Stimulated activated CD8-positive, alpha-beta memory T cell treated with anti-CD3 and anti-CD28 coated beads, Interleukin-2, amount 100 ng/mL, for 1 hour (primary cell): ENCODE measurements at places on chromosomes 12 and 14.

- DNase-seq = no peak
These were observed 18.2 kb downstream of the PDZRN4 start for GRCh38 chr12:41206298-41206697.

DNA sequence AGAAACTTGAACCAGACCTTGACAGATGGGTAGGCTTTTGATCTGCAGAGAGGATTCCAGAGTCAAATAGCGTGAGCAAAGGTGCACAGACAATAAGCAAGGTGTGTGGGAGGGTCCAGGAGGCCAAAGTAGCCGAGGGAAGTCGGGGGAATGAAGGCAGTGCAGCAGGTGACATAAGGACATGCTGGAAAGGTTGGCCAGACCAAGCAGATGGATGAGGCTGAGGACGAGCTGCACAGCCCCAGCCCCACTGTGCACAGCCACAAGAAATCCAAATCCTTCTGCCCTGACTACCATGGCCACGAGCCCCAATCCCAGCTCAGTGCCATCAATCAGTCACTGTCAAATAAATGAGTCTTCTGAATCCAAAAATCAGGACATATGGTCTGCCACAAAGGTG, 5.4 kb downstream of the TTC7B start:
- no peak for DNase-seq

DNA sequence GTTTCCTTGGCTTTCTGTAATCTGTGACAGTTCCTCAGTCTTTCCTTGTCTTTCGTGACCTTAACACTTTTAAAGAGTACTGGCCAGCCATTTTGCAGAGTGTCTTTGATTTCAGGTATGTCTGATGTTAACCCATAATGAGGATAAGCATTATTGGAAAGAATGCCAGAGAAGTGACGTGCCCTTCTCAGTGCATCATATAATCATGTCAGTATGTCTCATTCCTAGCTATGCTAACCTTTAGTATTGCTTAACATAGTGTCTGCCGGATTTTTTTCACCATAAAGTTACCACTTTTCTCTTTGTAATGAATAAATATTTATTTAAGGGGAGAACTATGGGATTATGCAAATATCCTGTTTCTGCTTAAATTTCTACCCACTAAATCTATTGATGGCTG, 28.5 kb downstream of the RERG start:
- DNase-seq = no peak

- DNase-seq = no peak
These were observed 21.0 kb upstream of the HMGA2 start for GRCh38 chr12:65803251-65803650.

DNA sequence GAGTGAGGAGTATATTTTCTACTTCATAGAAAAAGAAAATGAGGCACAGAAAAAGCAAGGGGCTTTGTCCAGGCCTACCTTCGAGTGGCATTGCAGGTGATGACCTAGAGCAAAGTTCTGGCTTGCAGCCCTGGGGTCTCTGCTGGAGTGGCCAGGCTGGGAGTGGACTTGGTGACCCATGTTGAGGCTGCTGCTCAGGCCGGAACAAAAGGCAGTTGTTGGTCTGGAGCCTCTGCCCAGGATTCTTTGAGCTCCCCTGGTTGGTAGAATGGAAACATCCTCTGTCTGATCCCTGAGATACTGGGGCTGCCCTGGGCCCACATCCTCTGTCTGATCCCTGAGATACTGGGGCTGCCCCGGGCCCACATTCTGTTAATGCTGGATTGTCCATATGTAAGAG, 86.1 kb downstream of the ADCK1 start:
- no peak for DNase-seq

DNA sequence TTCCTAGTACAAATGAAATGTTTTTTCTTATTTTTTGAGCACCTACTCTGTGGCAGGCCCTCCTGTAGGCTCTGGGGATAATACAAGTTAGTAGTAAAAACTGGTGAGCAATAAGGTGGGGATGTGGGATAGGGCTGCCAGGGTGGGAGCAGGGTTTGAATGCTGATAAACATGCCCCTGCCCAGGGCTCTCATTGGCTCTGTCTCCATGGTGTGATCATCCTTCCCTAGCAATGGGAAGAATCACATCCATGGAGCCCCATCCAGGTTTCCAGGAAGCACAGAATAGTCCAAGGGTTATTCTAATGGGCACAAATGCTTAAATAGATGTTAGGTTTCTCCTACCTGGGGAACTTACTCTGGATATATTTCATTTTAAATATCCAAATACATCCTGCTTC, 45.5 kb downstream of the GIT2 start:
- no peak for DNase-seq

DNA sequence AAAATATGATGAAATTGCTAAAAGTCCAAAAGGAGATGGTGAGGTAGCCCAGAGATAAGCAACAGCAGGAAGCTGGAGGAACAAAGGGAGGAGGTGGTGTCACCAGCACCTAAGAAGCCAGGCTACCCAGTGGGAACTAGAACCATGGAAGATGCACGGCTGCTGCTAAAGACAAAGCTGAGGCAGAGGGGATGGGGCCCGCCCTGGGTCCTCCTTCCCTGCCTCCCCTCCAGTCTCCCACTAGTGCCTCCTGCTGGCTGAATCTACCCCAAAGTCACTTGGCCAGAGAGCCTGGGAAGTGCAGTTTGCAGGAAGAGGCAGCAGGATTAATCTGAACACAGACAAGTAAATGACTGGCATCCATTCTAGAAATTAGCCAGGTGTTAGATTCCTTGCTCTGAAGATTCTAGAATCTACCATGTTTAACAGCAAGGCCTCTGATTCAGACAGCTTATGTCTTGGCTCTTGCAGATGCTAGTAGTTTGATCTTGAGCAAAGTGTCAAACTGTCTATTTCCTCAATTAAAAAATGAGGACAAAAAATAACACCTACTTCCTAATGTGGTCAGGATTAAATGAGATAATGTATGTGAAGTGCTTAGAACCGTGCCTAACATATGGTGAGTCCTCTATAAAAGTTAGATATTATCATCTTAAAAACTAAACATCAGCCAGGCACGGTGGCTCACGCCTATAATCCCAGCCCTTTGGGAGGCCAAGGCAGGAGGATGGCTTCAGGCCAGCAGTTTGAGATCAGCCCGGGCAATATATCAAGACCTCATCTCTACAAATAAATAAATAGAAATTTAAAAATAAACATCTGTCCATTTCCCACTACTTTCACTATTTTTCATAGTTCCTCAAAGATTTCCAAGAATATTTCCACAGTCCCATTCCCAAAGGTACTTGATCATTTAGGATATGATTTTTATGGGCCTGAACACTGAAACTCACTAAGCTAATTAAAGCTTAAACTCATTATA, 5.8 kb upstream of the LRP10 start:
- no peak for DNase-seq

DNA sequence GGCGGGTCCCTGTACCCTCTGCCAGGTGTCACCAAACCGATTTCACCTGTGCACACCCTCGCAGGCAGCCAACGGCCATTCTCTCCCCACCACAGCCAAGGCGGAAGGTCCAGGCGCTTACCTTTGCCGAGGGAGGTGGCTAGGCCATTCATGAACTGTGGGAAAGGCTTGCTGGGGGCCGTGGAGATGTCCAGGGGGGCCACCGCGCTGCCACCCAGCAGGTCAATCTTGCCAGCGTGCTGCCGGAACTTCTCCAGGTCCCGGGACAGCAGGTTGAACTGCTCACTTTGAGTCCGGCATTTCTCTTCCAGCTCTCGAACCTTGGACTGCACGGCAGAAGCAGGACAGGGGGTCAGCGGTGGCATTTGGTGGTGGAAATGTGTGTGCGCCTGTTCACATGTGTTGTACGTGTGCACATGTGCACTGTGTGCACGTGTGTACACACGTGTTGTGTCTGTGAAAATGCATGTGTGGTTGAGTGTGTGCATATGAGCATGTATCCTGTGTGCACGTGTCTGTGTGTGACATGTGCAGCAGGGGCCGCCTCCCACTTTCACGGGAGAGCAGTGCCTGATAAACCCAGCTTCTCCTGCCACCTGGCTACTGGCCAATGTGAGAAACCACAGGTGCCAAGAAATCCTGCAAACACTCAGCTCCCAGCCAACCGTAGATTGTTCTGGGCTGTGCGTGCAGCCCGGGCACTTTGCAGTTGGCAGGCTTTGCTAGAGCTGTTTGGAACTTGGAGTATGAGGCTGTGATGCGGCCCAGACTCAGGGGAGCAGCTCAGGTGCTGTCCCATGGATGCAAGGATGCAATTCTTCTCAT, 118.9 kb downstream of the PIWIL1 start:
- DNase-seq = no peak

- DNase-seq = no peak
These were observed 18.6 kb upstream of the EIF5 start for GRCh38 chr14:103315351-103315911.

- DNase-seq = no peak
These were observed 630 bp downstream of the FOS start for GRCh38 chr14:75279153-75279762.

DNA sequence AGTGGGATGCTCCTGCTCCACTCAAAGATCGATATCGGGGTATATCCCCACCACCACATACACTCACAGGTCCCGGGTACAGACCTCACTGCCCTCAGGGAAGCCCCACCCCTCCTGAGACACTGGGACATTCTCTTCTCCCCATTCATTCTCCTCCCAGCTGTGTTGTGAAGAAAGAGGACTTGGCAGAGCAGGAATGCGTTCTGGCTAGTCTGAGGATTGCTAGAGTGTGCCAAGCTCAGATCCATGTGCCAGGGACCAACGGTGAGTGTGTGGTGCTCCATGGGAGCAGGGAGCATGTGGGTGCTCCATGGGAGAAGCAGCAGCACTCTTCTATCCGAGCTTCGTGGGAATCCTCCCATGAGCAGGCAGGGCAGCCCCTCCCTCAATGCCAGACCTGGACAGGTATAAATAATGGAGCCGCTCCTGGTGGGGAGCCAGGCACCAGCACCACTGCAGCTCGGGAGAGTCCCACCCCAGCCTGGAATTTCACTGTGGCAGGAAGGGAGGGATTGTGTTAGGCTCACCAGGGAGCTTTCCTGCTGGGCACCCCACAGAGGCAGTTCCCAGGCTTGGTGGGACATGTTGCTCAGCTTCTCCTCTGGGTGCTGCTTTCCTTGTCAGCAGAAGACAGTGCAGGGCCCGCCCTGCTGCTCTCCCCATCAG, 2.3 kb upstream of the KRT5 start:
- DNase-seq = no peak

GRCh38 chr12:54625598-54625997, 9.1 kb downstream of the LACRT start:
- DNase-seq = no peak

DNA sequence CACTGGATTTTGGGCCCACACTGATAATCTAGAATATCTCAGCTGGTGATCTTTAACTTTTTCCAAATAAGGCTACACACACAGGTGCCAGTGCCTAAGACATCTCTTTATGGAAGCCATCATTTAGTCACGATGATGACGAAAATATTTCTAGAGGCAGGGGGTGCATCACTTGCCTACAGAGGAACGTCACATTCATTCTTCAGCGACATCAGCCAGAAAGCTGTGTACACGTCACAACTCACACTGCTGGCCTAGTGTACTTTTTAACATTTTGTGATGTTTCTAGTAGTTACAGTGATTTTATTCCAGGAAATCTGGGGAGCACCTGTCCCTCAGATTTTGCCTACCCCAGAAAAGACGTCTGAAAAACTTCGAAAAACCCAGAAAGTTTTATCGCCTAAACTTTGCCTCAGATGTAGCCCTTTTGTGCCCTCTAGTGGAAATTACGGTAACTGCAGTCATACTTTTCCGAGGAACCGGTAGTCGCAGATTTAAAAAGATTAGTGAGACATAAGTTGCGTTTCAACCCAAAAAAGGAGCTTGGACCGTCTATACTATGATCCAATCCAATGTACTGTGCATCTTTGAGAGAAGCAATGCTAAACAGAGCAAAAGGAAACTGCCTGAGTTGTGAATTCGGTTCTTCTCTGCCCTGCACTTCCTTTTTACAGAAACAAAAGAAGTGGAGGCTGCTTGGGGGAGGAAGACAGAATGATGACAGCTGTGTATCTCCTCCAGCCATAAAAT, 64.3 kb upstream of the STON2 start:
- DNase-seq = no peak

DNA sequence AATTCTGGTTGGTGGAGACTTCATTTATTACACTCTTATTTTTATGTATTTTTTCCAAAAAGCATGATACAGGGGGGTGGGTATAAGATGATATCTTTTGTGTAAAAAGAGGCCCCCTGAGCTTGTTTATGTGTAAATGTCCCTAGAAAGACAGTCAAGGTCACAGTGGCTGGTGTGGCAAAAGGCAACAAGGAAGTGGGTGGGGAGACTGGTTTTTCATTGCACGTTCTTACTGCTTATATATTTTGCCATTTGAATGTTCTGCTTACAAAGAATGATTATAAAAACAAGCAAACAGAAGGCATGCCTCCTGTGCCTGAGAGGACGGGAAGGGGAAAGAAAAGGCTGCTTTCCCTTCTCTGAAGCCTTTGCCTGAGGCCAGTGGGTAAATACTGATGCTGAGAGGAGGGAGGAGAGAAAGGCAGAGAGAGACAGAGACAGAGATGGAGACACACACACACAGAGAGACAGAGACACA, 24.1 kb upstream of the ADIPOR2 start:
- no peak for DNase-seq

DNA sequence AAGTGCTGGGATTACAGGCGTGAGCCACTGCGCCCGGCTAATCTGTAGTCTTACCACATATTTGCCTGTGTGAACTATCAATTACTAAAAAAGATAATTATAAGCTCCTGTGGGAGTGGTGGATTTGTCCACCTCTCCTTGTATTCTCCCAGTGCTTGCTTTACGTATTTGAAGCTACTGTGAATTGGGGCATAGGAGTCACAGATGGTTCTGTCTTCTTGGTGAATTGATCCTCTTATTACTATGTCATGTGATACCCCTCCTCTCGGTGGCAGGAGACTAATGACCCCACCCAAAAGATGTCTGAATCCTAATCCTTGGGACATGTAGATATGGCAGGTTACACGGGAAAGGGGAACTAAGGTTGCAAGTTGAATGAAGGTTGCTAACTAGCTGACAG, 11.8 kb downstream of the GPR132 start:
- DNase-seq = no peak

- DNase-seq = no peak
These were observed 31.2 kb downstream of the NUAK1 start for GRCh38 chr12:106107566-106107965.

DNA sequence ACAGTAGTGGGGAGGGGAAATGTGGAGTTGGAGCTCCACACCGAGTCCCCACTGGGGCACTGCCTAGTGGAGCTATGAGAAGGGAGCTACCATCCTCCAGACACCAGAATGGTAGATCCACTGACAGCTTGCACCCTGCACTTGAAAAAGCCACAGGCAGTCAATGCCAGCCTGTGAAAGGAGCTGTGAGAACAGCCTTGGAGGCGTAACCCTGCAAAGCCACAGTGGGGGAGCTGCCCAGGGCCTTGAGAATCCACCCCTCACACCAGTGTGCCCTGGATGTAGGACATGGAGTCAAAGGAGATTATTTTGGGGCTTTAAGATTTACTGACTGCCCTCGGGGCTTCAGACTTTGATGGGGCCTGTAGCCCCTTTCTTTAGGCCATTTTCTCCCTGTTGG, 12.5 kb downstream of the CTSG start:
- DNase-seq = no peak
